ENCODE measurements at places on chromosomes 5 and 9.

DNA sequence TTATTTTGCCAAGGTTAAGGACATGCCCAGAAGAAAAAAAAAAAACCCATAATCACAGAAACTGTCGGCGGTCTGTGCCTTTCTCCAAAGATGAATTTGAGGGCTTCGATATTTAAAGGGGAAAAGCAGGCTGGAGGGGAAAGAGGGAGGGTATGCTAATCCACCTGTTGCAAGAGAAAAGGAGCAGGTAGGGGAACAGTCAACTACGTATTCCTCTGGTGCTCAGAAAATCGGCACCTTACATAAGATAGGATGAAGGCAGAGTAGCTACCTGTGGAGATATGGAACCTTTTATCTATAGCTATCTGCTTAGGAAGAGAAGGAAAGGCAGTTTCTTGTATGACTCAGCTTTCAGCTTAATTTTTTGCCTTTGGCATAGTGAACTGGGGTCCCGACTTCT, 77.7 kb downstream of the PTCD2 start:
- H3K27ac ChIP-seq = no peak overlapping the region
- H3K4me1 ChIP-seq = no peaks in the 10 kb centered on the region
- DNase-seq = no peak
- no peaks in the 10 kb centered on the region for H3K36me3 ChIP-seq
- no peak overlapping the region for H3K4me3 ChIP-seq

DNA sequence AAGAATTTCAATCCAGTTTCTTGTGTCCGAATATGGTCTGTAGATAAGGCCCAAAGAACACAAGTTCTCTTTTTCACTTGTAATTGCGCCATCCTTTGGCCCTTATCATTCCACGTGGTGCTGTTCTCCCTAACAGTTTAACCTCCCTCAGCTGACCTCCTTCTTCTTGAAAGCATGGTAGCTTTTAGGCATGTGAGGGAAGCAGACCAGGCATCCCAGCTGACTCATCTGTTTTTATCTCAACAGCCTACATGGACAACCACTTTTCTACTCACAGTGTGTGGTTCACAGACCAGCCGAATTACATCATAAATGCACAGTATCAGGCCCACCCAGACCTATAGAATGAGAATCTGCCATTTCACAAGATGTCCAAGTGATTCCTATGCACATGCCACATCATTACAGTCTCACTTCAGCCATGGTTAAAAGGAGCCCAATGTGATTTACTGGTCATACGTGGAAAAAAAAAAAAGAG, 26.9 kb upstream of the PLIN2 start:
- DNase-seq = no peak
- H3K4me3 ChIP-seq = no peak overlapping the region
- H3K27ac ChIP-seq = no peak overlapping the region
- H3K27me3 ChIP-seq = no peaks in the 10 kb centered on the region

GRCh38 chr9:89281106-89281505, 29.9 kb upstream of the CKS2 start:
- H3K27ac ChIP-seq = no peak overlapping the region
- no peaks in the 10 kb centered on the region for H3K27me3 ChIP-seq
- DNase-seq = no peak
- no peaks in the 10 kb centered on the region for H3K4me1 ChIP-seq
- H3K36me3 ChIP-seq = no peaks in the 10 kb centered on the region
- no peak overlapping the region for H3K4me3 ChIP-seq

- no peak overlapping the region for H3K4me3 ChIP-seq
- no peak overlapping the region for H3K27ac ChIP-seq
- no peaks in the 10 kb centered on the region for H3K4me1 ChIP-seq
- DNase-seq = no peak
- no peaks in the 10 kb centered on the region for H3K36me3 ChIP-seq
Observed at GRCh38 chr5:23064710-23065109, 211.6 kb upstream of the CDH12 start.

DNA sequence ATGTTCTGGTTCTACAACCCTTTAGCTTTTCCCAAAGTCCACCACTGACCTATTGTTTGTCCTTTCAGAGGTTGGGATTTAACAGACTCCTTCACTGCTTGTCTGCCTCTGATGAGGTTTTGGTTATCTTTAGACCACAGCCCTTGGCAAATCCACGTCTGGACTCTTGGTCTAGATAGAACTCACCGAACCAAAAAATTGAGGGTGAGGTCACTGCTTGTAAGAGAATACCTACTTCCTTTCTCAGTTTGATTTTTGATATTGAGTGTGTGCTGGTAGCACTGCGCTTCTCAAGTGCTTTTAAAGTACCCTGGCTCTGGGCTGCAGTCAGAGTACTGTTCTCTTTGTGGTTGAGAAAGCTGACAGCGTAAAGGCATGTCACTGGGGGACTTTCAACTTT, 61.7 kb downstream of the JMY start:
- DNase-seq = no peak
- H3K27me3 ChIP-seq = no peaks in the 10 kb centered on the region
- no peak overlapping the region for H3K27ac ChIP-seq
- H3K36me3 ChIP-seq = no peaks in the 10 kb centered on the region
- no peaks in the 10 kb centered on the region for H3K4me1 ChIP-seq
- no peak overlapping the region for H3K4me3 ChIP-seq

GRCh38 chr5:41457094-41457493, 53.3 kb downstream of the PLCXD3 start:
- H3K27ac ChIP-seq = no peak overlapping the region
- DNase-seq = no peak
- no peaks in the 10 kb centered on the region for H3K36me3 ChIP-seq
- H3K27me3 ChIP-seq = no peaks in the 10 kb centered on the region
- H3K4me3 ChIP-seq = no peak overlapping the region
- no peaks in the 10 kb centered on the region for H3K4me1 ChIP-seq

- H3K27me3 ChIP-seq = no peaks in the 10 kb centered on the region
- no peak overlapping the region for H3K4me3 ChIP-seq
- no peaks in the 10 kb centered on the region for H3K4me1 ChIP-seq
- no peaks in the 10 kb centered on the region for H3K36me3 ChIP-seq
- H3K27ac ChIP-seq = no peak overlapping the region
Observed at GRCh38 chr5:158895588-158895987, 204.1 kb downstream of the EBF1 start.

GRCh38 chr5:10592601-10593000, 28.7 kb downstream of the ANKRD33B start:
- H3K27ac ChIP-seq = no peak overlapping the region
- no peaks in the 10 kb centered on the region for H3K27me3 ChIP-seq
- H3K4me3 ChIP-seq = no peak overlapping the region
- no peaks in the 10 kb centered on the region for H3K36me3 ChIP-seq
- no peaks in the 10 kb centered on the region for H3K4me1 ChIP-seq
- no peak for DNase-seq

DNA sequence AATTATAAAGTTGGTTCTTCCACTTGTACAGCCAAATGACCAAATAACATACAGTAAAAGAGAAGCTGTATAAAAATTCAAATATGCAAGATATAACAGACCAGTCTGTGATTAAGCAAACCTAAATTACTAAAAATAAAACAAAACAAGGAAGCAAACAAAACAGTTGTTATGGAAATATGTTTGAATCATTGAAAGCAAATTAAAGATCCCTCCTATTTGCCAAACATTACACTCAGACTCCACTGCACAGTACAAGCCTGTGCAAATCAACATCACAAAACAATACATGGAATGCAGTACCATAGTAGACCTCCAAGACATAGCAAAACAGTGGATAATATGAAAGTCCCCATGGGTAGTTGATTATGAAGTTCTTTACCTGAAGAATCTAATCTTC, 288.1 kb upstream of the PTGER4 start:
- H3K27me3 ChIP-seq = no peaks in the 10 kb centered on the region
- no peak overlapping the region for H3K4me3 ChIP-seq
- no peaks in the 10 kb centered on the region for H3K36me3 ChIP-seq

GRCh38 chr9:101702257-101702656, 36.2 kb downstream of the GRIN3A start:
- H3K4me1 ChIP-seq = no peaks in the 10 kb centered on the region
- H3K27ac ChIP-seq = no peak overlapping the region
- H3K36me3 ChIP-seq = no peaks in the 10 kb centered on the region
- no peak overlapping the region for H3K4me3 ChIP-seq
- DNase-seq = no peak

DNA sequence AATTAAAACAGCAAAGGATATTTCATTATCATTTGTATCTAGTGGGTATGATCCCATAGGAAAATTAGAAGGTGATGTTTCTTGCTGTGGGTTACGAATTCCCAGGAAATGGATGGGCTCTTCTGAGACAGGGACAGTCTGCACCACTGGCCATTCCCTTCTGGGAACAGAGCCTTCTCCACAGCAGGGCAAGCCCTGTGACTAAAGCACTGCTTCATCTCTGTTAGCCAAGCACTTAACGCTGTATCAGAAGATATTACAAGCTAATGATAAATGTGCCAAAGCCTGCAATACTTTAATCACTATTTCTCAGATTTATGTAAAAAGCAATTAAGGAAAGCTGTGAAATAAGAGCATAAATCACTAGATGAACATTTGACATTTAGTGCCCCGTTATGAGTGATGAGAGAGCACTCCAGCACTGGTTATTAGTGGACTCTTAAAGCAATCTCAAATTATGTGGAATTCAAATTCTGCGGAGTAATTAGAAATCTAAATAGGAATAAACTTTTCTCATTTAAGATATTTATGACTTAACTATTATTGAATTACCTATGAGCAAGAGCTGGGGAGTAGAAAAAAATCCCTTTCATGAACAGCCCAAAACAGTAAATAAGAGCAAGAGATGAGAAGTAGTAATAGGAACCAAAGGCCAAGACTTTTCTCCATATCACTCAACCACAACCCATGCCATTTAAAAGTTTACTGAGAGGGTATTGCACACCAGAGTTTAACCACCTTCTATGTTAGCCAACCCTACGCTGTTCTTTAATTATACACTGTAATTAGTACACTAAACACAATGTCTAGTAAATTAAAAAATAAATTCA, 49.2 kb downstream of the FAM240B start:
- DNase-seq = no peak
- no peaks in the 10 kb centered on the region for H3K27me3 ChIP-seq
- no peak overlapping the region for H3K4me3 ChIP-seq
- H3K4me1 ChIP-seq = peaks cover 7% of the 10 kb centered on the region
- H3K36me3 ChIP-seq = no peaks in the 10 kb centered on the region

GRCh38 chr9:373759-374206, 159.1 kb downstream of the DOCK8 start:
- H3K27ac ChIP-seq = no peak overlapping the region
- H3K4me3 ChIP-seq = no peak overlapping the region
- H3K27me3 ChIP-seq = no peaks in the 10 kb centered on the region
- DNase-seq = no peak

Measured in Peyer's patch (tissue), 4 donors.